ENCODE measurements at places on chromosomes 5 and 9. TPM values are rescaled to one million over a fixed set of nuclear protein-coding genes. Genes with fewer than 3 reads are reported as not detected.

- DNase-seq, result no peak
Observed at GRCh38 chr9:3299872-3300271, 225.9 kb downstream of the RFX3 start.

DNA sequence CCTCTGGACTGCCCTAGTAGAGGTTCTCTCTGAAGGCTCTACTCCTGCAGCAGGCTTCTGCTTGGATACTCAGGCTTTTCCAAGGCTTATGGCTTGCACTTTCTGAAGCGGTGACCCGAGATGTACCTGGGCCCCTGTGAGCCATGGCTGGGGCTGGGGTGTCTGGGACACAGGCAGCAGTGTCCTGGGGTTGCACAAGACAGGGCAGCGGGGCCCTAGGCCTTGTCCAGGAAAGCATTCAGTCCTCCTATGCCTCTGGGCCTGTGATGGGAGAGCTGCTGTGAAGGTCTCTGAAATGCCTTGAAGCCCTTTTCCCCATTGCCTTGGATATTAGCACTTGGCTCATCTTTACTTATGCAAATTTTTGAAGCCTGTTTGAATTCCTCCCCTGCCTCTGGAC is 192.2 kb downstream of the YTHDC2 start:
- DNase-seq, result no peak

DNA sequence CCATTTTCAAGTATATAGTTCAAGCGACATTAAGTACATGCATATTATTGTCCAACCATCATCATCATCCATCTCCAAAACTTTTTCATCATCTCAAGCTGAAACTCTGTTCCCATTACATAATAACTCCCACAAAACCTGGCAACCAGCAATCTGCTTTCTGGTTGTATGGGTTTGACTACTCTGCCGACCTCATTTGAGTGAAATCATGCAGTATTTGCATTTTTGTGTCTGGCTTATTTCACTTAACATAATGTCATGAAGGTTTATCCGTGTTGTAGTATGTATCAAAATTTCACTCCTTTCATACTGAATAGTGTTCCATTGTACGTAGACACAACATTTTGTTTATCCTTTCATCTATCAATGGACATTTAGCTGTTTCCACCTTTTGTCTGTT is 74.8 kb downstream of the SGCD start:
- no peak for DNase-seq

Gene SLC45A2
- not detected for total RNA-seq

Gene TRIM52
- 13.0 TPM for total RNA-seq

Gene AQP7
- 3.8 TPM for total RNA-seq

Gene OTULINL
- 9.3 TPM for total RNA-seq
